ENCODE measurements at places on chromosomes 12 and 14. TPM values are rescaled to one million over a fixed set of nuclear protein-coding genes. Genes with fewer than 3 reads are reported as not detected.

RD3L gene
- total RNA-seq: not detected

ITGB7 gene
- total RNA-seq: 0.46 TPM

C1RL gene
- total RNA-seq: 11.3 TPM

INSM2 gene
- not detected for total RNA-seq

GSC gene
- not detected for total RNA-seq

CAND1 gene
- 60.5 TPM for total RNA-seq

DNA sequence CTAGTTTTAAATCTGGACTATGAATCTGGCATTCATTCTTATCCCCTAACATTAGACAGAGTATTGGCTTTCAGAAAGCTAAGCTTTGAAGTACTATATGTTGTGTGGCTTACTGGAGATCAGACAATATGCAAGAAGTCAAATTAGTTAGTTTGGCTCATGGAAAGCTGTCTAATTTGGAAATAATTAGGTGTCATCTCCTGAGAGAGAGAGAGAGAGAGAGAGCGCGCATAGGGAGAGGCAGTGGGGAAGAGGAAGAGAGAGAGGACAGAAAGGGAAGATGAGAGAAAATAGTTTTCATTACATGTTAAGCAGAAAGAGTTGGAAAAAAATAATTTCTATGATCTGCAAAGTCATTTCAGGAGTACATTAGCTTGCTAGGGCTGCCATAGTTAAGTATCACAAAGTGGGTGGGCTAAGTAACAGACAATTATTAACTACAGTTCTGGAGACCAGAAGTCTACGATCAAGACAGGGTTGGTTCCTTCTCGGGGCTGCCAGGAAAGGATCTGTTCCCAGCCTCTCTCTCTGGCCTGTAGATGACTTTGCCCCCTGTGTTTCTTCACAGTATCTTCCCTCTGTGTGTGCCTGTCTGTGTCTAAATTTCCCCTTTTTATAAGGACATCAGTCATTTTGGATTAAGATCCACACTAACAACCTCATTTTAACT lies 404.2 kb downstream of the RGS6 start:
- no peak for DNase-seq

- no peak for DNase-seq
Observed at GRCh38 chr12:71335151-71335962, 104.2 kb upstream of the LGR5 start.

- DNase-seq: no peak
Observed at GRCh38 chr14:23128969-23129758, 10.1 kb upstream of the CEBPE start.

GRCh38 chr12:112149596-112149995 lies 24.2 kb downstream of the TRAFD1 start:
- DNase-seq: no peak

GRCh38 chr12:50523772-50524171 lies 19.0 kb downstream of the DIP2B start:
- no peak for DNase-seq

- no peak for DNase-seq
Observed at GRCh38 chr14:36942522-36943245, 229.7 kb downstream of the SLC25A21 start.

GRCh38 chr14:68564826-68565759 lies 227.8 kb downstream of the ZFP36L1 start:
- no peak for DNase-seq

DNA sequence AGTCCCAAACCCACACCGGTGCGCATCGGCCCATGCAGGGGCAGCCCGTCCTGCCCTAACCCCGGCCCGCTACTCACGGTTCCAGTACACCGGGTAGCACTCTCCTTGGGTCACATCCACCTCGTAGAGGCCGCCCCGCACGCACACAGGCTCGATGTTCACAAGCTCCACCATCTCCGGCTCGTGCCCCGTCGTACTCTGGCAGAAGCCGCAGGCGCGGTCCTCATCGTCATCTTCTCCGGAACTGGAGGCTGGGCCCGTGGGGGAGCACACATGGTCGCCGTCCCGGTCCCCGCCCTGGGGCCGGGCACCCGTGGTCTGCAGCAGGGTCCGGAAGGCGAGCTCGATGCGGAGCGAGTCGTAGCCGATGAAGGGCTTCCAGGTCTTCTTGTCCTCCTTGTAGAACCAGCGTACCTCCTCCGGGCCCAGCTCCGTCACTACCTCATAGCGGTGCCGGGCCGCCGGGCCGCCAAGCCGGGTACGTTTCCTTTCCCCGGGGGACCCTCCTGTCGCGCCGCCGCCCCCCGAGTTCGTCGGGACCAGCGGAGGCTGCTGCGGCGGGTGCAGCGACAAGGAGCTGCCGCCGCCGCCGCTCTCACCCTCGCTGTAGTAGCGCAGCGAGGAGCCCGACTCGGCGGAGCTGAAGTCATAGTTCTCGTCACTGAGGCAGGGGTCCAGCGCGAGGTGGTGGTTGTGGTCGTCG lies 788 bp downstream of the DDHD1 start:
- no peak for DNase-seq

DNA sequence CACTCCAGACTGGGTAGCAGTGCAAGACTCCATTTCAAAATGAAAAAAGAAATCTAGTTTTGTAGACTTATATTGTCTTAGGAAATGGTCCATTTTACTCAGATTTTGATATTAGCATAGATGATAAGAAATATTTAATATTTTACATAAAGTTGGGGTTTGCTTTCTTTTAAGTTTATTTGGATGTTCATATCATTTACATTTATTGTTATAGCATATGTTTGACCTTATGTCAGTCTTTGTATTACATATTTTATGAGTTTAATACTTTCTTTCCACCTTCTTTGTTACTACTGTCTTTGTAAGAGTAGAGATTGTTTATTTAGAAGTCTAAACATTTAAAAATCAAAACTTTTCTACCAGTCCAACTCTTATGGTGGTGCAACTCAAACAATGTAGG lies 162.7 kb upstream of the OTX2 start:
- DNase-seq: no peak

GRCh38 chr12:96445691-96446583 lies 43.4 kb upstream of the CFAP54 start:
- DNase-seq: no peak

GRCh38 chr12:105431537-105432100 lies 101.1 kb downstream of the C12orf75 start:
- no peak for DNase-seq

GRCh38 chr12:8483079-8483478 lies 27.3 kb downstream of the CLEC6A start:
- DNase-seq: no peak

- DNase-seq: no peak
Observed at GRCh38 chr12:68240975-68241374, 12.4 kb downstream of the IL22 start.

DNA sequence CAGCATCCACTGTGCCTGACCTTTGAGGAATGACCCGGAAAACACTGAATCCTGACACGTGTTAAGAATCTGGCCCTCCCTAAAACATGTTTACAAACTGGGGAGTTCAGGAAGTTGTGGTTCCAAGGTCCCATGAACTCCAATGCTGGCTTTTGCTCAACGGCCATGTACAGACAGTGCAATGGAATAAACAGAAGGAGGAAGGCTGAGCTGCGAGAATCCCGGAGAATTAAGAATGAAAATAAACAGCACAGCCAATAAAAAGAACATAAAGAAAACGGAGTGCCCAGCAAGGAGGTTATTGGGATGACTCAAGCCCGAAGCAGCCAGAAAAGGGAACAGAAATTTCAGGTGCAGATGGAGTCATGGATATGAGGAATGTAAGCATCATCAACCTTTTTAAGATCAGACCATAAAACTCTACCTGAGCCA lies 32.3 kb downstream of the BCL11B start:
- DNase-seq: no peak

- DNase-seq: no peak
Observed at GRCh38 chr12:49288922-49289555, 5.9 kb upstream of the PRPH start.

DNA sequence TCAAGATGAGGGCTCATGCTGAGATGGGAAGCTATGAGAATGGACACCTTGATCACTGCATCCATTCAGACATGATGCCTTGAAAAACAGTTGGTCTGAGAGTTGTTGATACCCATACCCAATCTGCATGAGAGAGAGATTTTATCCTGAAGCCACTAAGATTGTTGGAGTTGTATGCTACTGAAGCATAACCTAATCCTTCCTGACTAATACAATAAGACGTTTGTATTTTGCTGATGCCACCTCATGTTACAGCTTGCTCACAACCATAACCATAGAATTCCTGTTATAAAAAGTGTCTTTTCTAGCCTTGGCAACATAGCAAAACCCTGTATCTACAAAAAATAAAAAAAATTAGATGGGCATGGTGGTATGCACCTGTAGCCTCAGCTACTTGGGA lies 12.7 kb upstream of the SERPINA1 start:
- no peak for DNase-seq

- DNase-seq: no peak
Observed at GRCh38 chr12:39830852-39831520, 211.4 kb upstream of the ABCD2 start.

GRCh38 chr14:32698831-32699230 lies 239.8 kb upstream of the NPAS3 start:
- DNase-seq: no peak

DNA sequence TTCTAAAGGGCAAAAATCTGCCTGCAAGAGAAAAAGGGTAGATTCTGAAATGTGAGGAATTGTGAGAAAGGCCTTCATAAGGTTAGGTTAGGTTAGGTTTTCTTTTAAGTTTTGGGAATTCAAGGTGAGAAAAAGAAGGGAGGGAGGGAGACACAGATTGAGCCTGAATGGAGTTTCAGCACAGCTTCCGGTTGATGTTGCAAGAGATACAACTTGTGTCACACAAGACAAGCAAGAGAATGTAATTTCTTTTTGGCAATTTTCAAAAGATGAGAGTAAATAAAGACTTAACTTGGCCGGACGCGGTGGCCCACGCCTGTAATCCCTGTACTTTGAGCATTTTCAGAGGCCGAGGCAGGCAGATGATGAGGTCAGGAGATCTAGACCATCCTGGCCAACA lies 63.8 kb downstream of the CPSF2 start:
- no peak for DNase-seq
